ENCODE measurements at places on chromosomes 4 and X.
A peak's percentile ranks its signal among the peaks of the same experiment; 100 is the strongest.

DNA sequence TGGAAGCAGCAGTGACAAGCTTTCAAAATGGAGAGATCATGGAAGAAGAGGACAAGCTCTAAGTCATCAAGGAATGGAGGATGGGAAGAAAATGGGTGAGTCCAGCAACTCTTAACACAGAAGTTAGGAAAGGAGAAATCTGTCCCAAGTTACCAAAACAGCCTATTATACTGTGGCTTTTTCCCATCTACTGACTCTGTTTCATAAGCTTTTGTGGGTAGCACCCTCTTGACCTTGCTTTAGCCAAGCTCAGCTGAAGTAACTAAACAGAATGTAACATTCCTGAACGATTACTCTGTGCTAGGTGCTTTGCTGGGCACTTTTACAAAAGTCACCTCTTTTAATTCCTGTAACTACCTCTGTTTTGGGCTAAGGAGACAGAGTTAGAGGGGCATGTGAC, 54.9 kb downstream of the MAP7D2 start:
- no peak for DNase-seq

- DNase-seq, result no peak
Measured at GRCh38 chr4:6991771-6992557, 51.2 kb upstream of the TADA2B start.

DNA sequence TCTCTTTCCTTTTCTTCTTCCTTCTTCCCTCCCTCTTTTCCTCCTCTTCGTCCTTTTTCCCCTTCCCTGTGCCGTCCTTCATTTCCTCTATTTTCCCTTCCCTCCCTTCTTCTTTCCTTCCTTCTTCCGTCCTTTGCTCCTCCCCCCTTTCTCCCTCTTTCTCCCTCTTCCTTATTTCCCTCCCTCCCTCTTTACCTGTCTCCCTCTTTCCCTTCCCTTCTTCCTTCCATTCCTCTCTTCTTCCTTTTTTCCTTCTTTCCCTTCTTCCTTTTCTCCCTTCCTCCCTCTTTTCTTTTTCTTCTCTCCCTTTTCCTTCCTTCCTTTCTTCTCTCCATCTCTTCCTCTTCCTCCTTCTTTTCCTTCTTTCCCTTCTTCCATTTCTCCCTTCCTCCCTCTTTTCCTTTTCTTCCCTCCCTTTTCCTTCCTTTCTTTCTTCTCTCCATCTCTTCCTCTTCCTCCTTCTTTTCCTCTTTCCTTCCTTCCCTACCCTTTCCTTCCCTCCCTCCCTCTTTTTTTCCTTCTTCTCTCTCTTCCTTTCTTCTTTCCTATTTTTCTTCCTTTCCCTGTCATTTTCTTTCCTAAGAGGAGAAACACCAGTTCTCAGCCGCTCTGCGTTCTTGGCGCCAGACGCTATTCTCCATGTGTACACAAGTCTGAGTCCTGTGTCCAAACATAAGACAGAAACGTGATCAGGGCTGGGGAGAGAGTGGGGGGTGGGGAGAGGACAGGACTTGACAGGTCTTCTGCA, 597.1 kb downstream of the MID1IP1 start:
- DNase-seq, result no peak

DNA sequence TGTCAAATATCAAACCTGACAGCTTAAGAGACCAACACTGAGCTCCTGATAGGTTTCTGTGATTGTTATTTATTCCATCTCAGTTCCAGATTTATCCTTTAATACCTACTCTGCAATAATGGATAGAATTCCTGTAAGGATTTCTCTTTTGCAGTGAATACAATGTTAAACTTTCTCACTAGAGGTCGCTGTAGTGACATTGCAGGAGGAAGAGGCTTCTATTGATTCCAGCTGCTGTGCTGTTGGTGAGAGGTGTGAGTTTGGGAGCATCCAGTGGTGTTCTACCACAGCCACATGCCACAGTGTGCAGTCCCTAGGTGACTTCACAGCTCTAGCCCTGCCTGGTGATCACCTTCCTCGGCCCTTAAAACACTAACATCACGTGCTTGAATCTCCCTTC, 34.6 kb upstream of the DCAF8L2 start:
- DNase-seq, result no peak

GRCh38 chr4:110501826-110502225, 25.9 kb downstream of the ENPEP start:
- DNase-seq, result no peak

DNA sequence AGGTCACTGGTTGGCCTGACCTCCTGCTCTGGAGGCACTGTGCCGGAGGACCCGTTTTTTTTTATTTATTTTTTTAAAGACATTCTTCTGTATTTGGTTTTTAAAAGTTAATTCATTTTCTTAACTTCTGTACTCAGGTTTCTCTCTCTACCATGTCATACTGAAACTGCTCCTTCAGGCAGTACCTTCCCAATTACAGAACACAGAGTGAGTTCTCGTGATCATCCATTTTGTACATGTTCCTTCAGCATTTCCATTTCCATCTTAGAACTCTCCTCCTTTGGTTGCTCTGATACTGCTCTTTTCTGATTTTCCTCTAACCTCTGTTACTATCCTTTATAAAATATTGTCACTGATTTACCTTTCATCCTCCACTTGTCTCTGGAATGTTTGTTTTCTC, 17.9 kb downstream of the UBE2K start:
- peak; percentile 19 for DNase-seq

GRCh38 chrX:137387646-137388045, 178.3 kb upstream of the ZIC3 start:
- DNase-seq, result no peak

DNA sequence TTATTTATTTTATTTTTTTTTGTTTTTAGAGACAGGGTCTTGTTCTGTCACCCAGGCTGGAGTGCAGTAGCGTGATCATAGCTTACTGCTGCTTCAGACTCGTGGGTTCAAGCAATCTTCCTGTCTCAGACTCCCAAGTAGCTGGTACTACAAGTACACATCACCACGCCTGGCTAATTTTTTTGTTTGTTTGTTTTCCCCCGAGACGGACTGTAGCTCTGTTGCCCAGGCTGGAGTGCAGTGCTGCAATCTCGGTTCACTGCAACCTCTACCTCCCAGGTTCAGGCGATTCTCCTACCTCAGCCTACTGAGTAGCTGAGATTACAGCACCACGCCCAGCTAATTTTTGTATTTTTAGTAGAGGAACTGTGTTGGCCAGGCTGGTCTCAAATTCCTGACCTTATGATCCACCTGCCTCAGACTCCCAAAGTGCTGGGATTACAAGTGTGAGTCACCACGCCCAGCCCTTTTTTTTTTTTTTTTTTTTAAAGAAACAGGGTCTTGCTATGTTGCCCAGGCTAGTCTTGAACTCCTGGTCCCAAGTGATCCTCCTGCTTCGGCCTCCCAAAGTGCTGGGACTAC, 32.2 kb downstream of the COPS4 start:
- no peak for DNase-seq

DNA sequence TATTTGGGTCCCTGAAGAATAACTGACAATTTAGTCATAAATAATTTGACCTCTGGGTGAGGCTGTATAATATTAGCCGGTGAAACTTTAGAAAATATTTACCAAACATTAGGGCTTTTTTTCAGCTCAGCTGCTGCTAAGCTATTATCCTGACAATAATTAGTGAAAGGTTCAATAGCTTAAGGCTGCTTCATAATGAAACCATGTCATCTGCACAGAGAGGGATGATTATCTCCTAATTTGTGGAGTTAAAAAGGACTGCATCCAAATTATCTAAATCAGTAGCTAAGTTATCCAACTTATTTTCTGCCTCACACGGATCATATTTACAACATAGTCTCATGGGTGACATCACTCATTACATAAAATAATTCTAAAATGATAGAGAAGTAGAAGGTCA, 1249.8 kb downstream of the RAPGEF2 start:
- DNase-seq, result no peak

DNA sequence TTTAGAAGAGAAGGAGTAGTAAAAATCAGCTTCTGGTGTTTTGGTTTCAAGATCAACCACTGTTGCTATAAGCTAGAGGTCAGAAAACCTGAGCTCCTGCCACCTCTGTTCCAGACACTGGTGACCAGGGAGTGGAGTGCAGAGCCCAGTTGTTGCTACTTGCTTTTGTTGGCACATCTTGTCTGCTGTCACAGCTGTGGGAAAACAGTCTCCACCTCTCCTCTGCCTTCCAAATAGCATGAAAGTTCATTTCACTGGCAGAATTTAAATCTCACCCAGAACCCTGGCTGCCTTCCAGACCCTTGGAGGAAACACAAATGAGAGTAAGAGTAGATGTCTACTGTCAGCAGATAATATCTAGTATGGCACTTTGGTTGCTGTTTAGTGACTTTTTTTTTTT, 297.5 kb upstream of the KLF3 start:
- DNase-seq, result no peak

GRCh38 chr4:112189754-112190153, 41.8 kb upstream of the AP1AR start:
- DNase-seq, result no peak

- no peak for DNase-seq
Measured at GRCh38 chrX:152819266-152819665, 11.3 kb downstream of the CETN2 start.

GRCh38 chr4:110196871-110197528, 1.4 kb downstream of the ELOVL6 start:
- peak; percentile 75 for DNase-seq

DNA sequence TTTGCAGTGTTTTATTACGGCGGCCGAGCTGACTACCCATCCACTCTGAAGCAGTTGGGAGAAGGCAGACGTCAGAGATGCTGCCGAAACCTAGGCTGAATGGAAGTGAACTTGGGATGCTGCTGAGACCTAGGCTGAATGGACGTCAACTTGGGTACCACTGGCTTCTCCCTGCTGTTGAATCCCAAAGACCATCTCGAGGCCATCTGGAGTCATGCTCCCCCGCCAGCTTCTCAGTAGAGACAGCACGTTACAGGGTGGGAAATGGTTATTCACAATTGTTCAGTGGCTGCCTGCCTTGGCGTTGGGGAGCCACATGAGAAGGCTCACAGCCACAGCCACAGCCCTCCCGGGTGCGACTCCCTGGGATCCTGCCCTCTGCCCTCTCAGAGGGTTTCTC, 40.9 kb downstream of the P2RY8 start:
- DNase-seq, result no peak

Data from T-helper 2 cell (primary cell).